Effector memory CD4-positive, alpha-beta T cell (primary cell): ENCODE measurements at places on chromosomes 5 and 9.

- H3K27me3 ChIP-seq: no peaks in the 10 kb centered on the region
- H3K4me1 ChIP-seq: no peaks in the 10 kb centered on the region
- no peak overlapping the region for H3K27ac ChIP-seq
- no peak overlapping the region for H3K4me3 ChIP-seq
- DNase-seq: no peak
These were observed 69.9 kb downstream of the FGF1 start for GRCh38 chr5:142615948-142616347.

- DNase-seq: no peak
- no peaks in the 10 kb centered on the region for H3K36me3 ChIP-seq
- H3K4me1 ChIP-seq: no peaks in the 10 kb centered on the region
- no peak overlapping the region for H3K27ac ChIP-seq
- no peak overlapping the region for H3K4me3 ChIP-seq
These were observed 814 bp downstream of the KIF12 start for GRCh38 chr9:114098021-114098935.

DNA sequence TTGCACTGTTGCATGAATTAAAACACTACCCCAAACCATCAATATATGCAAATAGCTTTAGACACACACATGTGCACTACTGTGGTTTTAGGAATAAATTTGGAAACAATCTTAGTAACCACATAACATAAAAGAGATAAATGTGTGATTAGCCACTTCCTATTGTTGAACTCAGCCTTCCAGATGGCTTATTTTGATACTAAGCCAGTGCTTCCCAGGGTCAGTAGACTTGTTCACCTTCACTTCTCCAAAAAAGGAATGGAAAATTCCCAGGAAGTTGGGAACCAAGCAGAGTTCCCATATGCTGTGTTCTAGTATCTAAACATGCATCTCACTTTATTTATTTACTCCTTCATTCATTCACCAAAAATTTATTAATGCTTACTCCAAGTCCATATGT is 47.8 kb downstream of the SVEP1 start:
- no peaks in the 10 kb centered on the region for H3K36me3 ChIP-seq
- H3K27me3 ChIP-seq: no peaks in the 10 kb centered on the region
- no peak overlapping the region for H3K27ac ChIP-seq
- no peak for DNase-seq
- no peak overlapping the region for H3K4me3 ChIP-seq
- no peaks in the 10 kb centered on the region for H3K4me1 ChIP-seq

- H3K4me3 ChIP-seq: no peak overlapping the region
- DNase-seq: no peak
- peaks cover 99% of the 10 kb centered on the region for H3K36me3 ChIP-seq
- no peaks in the 10 kb centered on the region for H3K4me1 ChIP-seq
- H3K27me3 ChIP-seq: no peaks in the 10 kb centered on the region
These were observed 17.3 kb downstream of the TLN1 start for GRCh38 chr9:35714579-35715252.

DNA sequence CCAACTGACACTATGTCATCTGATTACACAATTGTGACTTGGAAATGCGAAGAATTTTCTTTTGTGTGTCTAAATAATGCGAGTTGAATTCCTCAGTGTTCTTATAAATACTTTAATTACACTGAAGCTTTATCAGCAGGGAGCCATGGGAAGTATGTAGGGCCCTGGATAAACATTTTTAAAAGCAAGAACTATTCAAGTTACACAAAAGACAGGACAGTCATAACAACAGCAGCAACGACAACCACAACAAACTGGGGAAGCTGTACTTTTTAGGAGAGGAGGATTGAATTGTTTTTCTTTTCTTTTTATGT is 250.3 kb upstream of the ZNF608 start:
- no peak overlapping the region for H3K4me3 ChIP-seq
- no peak overlapping the region for H3K27ac ChIP-seq
- no peak for DNase-seq
- no peaks in the 10 kb centered on the region for H3K27me3 ChIP-seq
- no peaks in the 10 kb centered on the region for H3K36me3 ChIP-seq

GRCh38 chr9:13181652-13182051 is 97.8 kb downstream of the MPDZ start:
- H3K36me3 ChIP-seq: no peaks in the 10 kb centered on the region
- H3K27ac ChIP-seq: no peak overlapping the region
- no peaks in the 10 kb centered on the region for H3K4me1 ChIP-seq
- H3K4me3 ChIP-seq: no peak overlapping the region
- DNase-seq: no peak

- H3K4me3 ChIP-seq: no peak overlapping the region
- H3K4me1 ChIP-seq: no peaks in the 10 kb centered on the region
These were observed 103.7 kb downstream of the SIL1 start for GRCh38 chr5:139094154-139095131.

- H3K27me3 ChIP-seq: no peaks in the 10 kb centered on the region
- no peaks in the 10 kb centered on the region for H3K4me1 ChIP-seq
- no peak for DNase-seq
- H3K27ac ChIP-seq: no peak overlapping the region
- no peak overlapping the region for H3K4me3 ChIP-seq
These were observed 55.2 kb upstream of the CTSL start for GRCh38 chr9:87670572-87671264.
